Fibroblast of upper back skin (primary cell): ENCODE measurements at places on chromosomes 3 and 15.

- DNase-seq: peak; percentile 40
Measured at GRCh38 chr3:20563251-20563650, 377.2 kb upstream of the SGO1 start.

- DNase-seq: no peak
Measured at GRCh38 chr15:51672155-51672687, 9.1 kb upstream of the SCG3 start.

GRCh38 chr3:71517271-71517791 lies 66.2 kb downstream of the FOXP1 start:
- peak; percentile 55 for DNase-seq

GRCh38 chr15:42729409-42729808 lies 7.5 kb downstream of the CDAN1 start:
- no peak for DNase-seq

DNA sequence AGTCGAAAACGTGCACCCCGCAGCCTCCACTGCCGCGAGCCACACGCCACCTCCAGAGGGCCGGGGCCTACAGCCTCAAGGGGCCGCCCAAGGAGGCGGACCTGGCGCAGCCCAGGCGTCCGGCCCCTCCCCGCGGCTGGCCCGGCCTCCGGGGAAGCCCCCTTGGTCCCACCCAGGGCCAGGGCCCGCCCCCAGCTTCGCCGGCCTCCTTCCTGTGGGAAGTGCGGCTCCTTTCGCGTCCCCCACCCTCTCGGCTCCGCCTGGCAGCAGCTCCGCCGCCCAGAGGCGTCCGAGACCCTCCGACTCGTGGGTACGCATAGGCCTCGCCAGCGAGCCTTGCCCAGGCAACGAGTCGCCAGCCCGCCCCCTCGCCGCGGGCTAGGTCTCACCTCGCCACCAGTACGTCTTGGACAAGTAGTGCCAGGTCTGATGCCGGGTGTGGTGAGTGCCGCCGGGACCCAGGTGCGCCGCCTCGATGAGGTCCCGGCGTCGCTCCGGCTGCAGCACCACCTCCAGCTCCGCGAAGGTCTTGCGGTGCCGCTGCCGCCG lies 642 bp downstream of the ZBTB11 start:
- DNase-seq: peak; percentile 95
